ENCODE measurements at places on chromosomes 11 and 22. TPM values are rescaled to one million over a fixed set of nuclear protein-coding genes. Genes with fewer than 3 reads are reported as not detected.

The IGLL1 gene
- polyA plus RNA-seq, result not detected

The LAYN gene
- not detected for polyA plus RNA-seq

The DNAJB7 gene
- polyA plus RNA-seq, result not detected

The ALKBH3 gene
- polyA plus RNA-seq, result 41.2 TPM

The TAF10 gene
- 88.1 TPM for polyA plus RNA-seq

The CLCF1 gene
- not detected for polyA plus RNA-seq

The OR52H1 gene
- not detected for polyA plus RNA-seq

The KCNJ1 gene
- 4.3 TPM for polyA plus RNA-seq

The DEPDC7 gene
- not detected for polyA plus RNA-seq

The ABTB2 gene
- polyA plus RNA-seq, result 1.0 TPM

The CSNK2A3 gene
- polyA plus RNA-seq, result 4.1 TPM

The HORMAD2 gene
- polyA plus RNA-seq, result not detected

The PLAAT5 gene
- polyA plus RNA-seq, result not detected

The SCN3B gene
- 42.9 TPM for polyA plus RNA-seq

The TMEM25 gene
- 41.0 TPM for polyA plus RNA-seq

The EFCAB6 gene
- 5.9 TPM for polyA plus RNA-seq

The BLID gene
- polyA plus RNA-seq, result not detected

The OR4C13 gene
- polyA plus RNA-seq, result not detected

The TNNI2 gene
- not detected for polyA plus RNA-seq

The SNX19 gene
- 10.9 TPM for polyA plus RNA-seq

The CREB3L1 gene
- polyA plus RNA-seq, result not detected

The SYT13 gene
- 1.4 TPM for polyA plus RNA-seq

The PYGM gene
- polyA plus RNA-seq, result 0.69 TPM

The TRIM5 gene
- 4.4 TPM for polyA plus RNA-seq
